Urothelium cell line (cell line): ENCODE measurements at places on chromosomes 11 and 22.

DNA sequence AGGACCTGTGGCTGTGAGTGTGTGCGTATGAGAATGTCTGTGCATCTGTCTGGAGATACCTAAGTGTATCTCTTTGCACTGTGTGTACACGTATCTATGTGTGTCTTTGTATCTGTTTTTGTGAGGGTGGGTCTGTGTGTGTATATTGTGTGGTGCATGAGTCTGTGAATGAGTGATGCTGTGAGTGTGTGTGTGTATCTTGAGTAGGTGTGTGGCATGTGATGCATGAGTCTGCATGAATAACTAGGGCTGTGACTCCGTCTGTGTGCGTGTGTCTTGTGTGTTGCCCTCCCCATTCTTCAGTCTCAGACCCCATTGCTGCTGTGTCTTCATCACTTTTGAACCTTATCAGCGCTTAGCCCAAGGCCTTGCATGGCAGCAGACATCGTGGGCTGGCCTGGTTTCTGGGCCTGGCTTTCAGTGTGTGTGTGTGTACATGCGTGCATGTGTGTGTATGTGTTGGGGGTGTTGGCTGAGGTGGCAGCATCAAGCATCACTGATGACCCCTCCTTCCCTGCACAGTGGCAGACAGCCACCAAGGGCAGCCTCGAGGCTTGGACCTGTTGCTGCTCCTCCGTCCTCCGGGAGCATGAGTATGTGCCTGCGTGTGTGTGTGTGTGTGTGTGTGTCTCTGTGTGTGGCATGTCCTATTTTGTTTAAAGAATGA, 1.4 kb downstream of the SGSM1 start:
- DNase-seq: peak; percentile 63

DNA sequence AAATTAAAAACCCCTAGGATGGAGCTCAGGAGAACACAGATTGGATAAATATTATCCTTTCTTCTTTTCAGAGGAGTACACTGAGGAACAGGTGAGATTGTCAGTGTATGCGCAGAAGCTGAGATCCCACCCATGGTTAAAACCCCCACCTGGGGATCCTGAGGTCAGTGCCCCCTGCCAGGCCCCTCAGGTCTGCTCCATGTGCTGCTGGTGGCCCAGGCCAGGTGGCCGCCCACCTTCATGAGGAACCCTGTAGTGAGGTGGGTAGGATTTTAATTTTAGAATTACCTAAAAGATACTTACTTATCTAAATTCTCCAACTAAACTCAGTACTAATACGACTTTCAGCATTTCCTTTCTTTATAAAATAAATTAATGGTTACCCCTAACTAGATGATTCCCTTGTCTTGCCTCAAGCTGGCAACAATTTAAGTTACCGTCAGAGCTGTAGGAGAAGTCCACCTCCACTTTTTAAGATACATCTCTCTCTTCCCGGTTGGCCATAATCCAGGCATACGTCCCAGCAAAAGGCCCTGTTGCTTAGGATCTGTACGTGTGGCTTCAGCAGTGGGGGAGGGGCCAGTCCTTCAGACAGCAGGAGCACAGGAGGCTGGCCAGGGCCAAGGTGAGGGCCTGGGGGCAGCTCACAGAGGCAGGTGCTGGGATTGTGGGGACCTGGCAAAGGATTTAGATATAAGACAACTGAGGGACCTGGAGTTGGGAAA, 61.5 kb upstream of the PITPNB start:
- DNase-seq: no peak

- DNase-seq: no peak
Measured at GRCh38 chr11:10627291-10627690, 58.8 kb upstream of the LYVE1 start.

DNA sequence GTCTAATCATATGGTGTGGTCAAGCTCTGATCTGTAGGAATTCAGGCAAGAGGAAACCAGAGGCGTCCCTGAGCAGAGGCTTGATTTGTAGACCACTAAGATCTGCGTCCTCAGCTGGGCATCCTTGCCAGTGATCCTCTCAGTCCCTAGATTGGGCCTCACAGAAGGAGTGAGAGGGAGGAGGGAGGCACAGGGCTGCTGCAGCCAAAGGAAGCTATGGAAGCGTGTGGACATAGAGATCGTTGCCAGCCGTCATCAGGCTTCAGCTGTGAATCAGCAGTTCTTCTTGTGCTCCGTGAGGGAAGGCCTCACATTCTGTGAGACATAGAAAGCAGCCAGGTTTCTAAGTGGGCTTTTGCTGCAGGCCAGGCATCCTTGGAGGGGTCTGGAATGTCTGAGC, 254.6 kb upstream of the KIRREL3 start:
- DNase-seq: no peak

- DNase-seq: no peak
Measured at GRCh38 chr11:17277024-17277584, 565 bp downstream of the NUCB2 start.

- peak; percentile 85 for DNase-seq
Measured at GRCh38 chr11:117828611-117829368, 4.2 kb upstream of the FXYD2 start.

DNA sequence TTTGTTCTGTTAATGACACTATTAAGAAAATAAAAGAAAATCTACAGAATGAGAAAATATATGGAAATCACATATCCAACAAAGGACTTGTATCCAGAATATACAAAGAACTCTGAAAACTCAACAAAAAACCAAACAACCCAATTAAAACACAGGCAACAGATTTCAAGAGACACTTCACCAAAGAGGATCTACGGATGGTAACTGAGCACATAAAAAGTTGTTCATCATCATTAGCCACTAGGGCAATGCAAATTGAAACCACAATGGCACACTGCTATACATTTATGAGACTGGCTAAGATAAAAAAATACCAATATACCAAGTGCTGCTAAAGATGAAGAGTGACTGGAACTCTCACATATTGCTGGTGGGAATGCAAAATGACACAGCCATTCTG, 34.5 kb upstream of the SLC25A1 start:
- DNase-seq: no peak

GRCh38 chr22:34434371-34434770, 514.1 kb upstream of the LARGE1 start:
- DNase-seq: no peak

GRCh38 chr11:102685338-102685737, 20.2 kb downstream of the MMP27 start:
- DNase-seq: no peak

- no peak for DNase-seq
Measured at GRCh38 chr11:57560146-57560545, 7.3 kb downstream of the UBE2L6 start.

DNA sequence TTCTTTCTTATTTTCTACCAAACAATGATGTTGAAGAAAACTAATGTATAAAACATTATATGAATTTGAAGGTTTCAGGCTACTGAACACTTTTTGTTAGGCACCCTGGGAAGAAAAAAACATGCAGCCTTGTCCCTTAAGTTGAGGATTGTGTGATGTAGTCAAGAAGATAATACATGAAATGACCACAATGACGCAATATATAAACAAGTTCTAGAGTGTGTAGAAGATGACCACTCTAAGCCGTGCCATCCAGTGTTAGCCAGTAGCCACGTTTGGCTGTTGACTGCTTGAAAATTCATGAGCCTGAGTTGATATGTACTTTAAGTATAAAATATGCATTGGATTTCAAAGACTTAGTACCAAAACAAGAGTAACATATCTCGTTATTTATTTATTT, 16.2 kb downstream of the SWAP70 start:
- DNase-seq: no peak

- peak; percentile 84 for DNase-seq
Measured at GRCh38 chr11:116641561-116642045, 131.2 kb downstream of the BUD13 start.

GRCh38 chr11:81449588-81450156, 1284.0 kb downstream of the FAM181B start:
- peak; percentile 17 for DNase-seq

- no peak for DNase-seq
Measured at GRCh38 chr22:44764373-44764772, 12.0 kb downstream of the ARHGAP8 start.

- no peak for DNase-seq
Measured at GRCh38 chr11:106495046-106495445, 417.6 kb downstream of the AASDHPPT start.

DNA sequence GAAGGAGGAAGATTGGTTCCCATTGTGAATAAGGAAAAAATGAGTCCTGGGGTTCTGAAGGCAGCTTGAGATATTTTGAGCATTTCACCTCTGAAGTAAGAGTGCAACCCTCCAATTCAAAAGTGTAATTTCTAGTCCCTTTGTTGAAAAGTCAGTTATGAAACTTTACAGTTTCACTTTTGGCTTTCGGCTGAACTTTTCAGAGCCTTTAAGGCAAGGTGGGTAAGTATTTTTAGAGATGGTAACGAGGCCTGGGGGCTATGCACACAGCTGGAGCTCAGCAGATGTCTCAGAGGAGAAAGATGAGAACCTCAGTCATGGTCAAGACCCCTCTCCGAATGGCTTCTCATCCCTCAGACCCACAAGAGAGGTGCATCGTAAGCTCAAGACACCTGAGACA, 267.6 kb downstream of the KIRREL3 start:
- no peak for DNase-seq

DNA sequence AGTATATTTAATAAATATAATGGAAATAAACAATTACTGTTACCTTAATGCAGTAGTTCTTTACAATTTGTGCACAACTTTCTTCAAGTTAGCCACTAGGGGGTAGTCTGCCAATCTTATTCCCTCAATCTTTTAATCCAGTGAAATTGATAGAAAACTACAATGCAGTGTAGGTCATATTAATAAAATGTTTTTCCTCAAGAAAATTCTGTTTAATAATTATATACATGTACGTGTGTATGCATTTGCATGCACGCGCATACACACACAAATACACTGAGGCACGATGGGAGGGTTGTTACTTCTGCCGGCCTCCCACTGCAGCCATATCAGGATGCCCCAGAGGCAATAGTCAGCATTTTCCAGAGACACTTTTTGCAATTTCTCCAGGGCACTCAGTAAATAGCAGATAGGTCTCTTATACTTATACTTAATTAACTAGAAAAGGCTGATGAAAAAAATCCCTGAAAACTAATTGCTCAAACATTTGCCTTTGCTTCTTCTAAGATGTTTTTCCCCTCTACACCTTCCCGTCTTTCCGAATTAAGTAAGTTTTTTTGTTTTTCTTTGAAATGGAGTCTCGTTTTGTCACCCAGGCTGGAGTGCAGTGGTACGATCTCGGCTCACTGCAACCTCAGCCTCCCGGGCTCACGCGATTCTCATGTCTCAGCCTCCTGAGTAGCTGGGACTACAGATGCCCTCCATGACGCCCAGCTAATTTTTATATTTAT, 3.1 kb downstream of the GAB2 start:
- no peak for DNase-seq

GRCh38 chr11:69801513-69802335, 17.5 kb downstream of the FGF3 start:
- DNase-seq: peak; percentile 53

DNA sequence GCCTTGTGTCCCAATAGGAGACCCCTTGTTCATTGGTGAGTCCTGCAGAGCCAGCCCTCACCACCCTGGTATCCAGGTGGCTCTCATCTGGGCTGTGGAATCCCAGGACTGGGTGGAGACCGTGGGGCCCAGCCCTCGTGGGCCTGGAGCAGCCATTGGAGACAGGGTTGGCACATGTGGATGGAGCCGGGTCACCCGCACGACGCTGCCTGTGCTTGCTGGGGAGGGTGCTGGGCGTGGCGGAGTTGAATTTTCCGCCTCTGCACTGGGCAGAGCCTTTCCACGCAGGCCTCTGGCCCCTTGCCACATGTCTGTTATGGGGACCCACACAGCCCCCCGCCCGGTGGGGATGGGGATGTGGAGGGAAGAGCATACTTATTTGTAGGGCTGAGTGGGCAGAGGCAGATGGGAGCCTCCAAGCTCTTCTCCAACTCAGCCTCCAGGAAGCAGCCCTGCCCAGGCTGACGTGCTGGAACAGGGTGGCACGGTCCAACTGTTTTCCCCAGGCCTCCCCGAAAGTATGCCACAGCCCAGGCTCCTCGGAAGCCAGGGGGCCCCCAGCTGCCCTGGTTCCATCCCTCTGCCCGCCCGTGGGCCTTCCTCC, 12.6 kb downstream of the GRAMD4 start:
- no peak for DNase-seq

DNA sequence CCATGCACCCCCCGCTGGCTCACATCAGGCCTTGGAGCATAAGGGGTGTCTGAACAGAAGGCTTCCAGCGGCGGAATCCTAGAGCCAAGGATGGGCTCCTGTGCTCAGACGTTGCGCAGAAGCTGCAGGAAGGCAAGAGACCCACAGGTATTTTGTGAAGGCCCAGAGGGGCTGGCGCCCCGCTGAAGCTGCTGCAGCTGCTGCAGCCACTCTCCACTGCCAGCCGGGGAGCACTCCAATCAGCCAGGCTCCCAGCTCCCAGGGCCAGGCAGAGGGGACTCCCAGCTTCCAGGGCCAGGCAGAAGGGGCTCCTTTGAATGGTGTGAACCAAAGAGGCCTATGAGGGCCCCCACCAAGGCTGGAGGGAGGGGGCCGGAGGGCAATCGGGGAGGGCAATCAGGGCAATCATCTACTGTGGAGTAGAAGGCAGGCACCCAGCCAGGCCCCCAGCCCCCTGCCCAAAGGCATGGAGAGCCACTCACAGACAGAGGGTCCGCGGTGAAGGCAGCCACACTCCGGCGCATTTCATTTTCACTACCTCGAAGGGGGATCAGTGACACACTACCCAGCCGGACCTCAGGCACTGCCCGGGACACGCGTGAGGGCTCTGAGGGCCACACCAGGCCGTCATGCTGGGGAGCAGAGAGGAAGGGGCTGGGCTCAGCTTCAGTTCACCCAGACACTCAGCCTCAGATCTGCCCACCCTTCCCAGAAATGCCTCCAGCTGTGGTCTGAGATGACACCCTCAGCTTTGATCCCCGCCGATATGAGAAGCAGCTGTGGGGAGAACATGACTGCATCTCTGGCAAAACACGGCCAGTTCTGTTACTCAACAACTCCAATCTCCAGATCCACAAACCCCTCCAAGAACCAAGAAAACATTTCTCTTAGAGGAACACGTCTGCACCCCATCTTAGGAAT, 11.6 kb upstream of the PDE2A start:
- DNase-seq: no peak

GRCh38 chr11:95716266-95716665, 73.3 kb downstream of the FAM76B start:
- no peak for DNase-seq

DNA sequence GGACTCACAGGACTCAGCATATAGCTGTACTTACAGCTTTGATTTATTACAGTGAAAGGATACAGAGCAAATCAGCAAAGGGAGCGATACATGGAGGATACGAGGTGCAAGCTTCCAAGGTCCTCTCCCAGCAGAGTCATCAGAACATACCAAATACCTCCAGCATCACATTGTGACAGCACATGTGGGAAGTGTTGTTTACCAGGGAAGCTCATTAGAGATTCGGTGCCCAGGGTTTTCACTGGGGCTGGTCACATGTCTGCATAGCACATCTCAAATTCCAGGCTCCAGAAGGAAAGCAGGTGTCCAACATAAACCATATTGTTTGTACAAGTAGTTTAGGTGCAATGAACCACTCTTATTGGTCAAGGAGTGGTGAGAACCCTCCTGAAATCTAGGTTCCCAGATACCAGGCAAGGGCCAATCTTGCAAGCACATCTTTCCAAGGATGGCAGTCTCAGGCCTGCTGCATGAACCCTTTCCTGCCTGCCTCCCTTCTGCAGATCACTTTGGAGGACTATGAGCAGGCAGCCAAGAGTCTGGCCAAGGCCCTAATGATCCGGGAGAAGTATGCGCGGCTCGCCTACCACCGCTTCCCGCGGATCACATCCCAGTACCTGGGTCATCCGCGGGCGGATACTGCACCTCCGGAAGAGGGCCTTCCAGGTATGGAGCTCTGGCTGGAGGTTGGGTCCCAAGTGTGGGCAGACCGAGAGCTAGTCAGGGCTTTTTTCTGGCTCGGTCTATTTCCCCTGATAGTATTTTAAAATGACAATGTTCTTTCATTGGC, 26.7 kb downstream of the AMPD3 start:
- no peak for DNase-seq

- DNase-seq: no peak
Measured at GRCh38 chr11:16773981-16774935, 35.8 kb downstream of the C11orf58 start.
